EL (cell line): ENCODE measurements at places on chromosomes 16 and 17.

DNA sequence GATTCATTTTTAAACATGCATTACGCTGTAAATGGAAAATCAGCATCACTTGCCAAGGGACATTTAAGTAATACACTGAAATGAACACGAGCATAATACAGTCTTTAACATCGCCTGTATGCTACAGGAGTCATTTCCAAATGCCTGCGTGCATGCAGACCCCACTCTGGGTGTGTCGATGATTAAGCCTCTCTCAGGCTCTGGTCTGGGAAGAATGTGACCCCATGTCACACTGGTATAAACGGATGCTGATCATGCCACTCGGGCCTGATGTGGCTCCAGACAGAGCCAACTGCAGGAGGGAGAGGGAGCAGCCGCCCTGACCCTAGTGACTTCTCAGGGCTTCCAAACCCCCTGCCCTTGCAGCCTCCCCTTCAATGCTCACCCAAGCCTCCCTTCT is 10.8 kb downstream of the EMP2 start:
- peak; percentile 42 for DNase-seq

- no peak for DNase-seq
Measured at GRCh38 chr17:7137171-7137943, 22.7 kb upstream of the ASGR2 start.

DNA sequence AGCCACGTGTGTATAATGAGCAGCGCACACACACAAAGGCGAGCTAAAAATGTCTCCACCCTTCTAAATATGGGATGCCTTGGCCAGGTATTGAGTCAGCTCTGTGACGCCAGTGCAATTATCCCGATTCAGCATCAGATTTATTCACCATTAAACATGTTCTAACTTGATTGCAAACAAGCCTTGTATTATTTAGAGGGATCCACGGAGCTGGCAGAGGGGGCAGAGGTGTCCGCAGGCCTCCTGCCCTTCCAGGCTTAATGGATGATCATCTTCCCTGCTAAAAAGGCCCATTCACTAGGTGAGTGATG is 591.7 kb downstream of the MAF start:
- DNase-seq = no peak

GRCh38 chr16:48845261-48845660 is 235.3 kb upstream of the N4BP1 start:
- no peak for DNase-seq

GRCh38 chr17:32801193-32801592 is 75.7 kb downstream of the MYO1D start:
- no peak for DNase-seq
